BJ (cell line): ENCODE measurements at places on chromosomes 1 and 21.

- DNase-seq: no peak
Observed at GRCh38 chr1:156682166-156682890, 5.1 kb upstream of the NES start.

DNA sequence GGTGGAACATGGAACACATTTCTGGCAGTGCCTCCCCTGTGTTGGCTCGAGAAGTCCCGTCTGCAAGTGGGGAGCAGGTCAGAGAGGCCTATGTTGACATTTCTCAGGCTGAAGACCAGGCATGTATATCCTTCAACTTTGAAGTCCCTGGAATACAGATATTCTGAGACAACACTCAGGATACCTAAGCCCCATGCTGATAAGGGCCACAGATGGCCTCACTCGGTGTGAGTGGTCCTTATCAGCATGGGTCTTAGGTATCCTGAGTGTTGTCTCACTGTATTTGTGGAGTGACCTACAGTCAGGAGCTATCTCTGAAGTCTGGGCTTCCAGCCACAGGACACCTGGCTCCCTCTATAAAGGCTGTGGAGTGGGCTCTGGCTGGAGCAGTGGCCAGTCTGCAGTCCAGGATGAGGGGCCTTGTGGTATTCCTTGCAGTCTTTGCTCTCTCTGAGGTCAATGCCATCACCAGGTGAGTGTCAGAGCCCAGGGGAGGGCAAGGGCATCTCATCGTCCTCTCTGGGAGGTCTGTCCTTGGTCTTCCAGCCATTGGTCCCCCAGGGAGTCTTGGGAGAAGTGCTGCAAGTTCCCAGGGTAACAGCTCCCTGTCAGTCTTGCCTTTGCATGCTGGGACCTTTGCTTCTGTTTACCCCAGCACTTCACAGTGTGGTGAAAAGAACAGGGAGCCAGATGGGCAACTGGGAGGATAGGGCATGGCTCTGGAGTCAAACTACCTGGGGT lies 29.6 kb downstream of the PROK1 start:
- no peak for DNase-seq

DNA sequence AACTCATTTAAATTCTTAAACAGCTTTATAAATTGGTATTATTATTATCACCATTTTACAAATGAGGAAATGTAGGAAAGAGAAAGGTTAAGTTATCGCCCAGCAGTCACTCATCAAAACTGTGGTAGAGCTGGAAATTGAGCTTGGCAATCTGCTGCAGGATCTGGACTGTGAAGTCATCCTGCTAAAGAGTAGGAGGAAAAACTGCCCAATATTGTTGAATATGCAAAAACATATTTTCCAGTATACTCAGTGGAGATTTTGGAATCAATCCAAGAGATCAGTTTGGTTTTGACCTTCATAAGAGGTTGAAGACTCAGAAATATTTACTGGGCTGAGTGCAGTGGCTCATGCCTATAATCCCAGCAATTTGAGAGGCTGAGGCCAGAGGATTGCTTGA lies 16.9 kb upstream of the RC3H1 start:
- DNase-seq: no peak

DNA sequence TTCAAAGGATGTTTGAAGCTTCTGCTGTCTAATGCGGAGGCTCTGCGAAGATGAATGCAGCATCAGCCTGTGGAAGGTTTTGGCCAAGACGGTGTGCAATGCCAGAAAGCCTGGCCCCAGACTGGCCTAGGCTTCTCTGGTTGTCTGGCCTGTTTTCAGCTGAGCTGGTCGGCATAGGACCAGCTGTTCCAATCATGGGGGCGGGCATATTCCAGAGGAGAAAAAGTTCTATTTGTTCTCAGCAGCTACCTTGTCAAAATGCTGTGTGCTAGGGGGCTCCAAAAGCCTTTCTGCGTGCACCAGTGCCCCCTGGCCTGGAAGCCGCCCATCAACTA lies 57.6 kb downstream of the TGFB2 start:
- DNase-seq: no peak

DNA sequence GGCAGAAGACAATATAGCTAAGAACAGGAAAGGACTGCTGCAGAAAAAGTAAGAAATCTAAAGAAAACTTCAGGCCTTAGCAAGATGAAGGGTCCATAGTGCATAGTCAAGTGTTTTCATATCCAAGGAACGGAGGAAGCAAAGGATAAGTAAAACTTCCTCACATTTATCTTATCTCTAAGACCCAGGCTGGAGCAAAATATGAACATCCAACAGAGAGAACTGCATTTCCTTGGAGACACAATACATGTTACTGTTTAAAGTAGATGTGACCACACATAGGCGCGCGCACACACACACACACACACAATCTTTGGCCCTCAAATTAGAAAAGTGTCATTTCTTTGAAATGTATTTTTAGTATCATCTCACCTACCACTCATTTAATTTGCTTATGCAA lies 66.7 kb downstream of the TTLL7 start:
- no peak for DNase-seq

DNA sequence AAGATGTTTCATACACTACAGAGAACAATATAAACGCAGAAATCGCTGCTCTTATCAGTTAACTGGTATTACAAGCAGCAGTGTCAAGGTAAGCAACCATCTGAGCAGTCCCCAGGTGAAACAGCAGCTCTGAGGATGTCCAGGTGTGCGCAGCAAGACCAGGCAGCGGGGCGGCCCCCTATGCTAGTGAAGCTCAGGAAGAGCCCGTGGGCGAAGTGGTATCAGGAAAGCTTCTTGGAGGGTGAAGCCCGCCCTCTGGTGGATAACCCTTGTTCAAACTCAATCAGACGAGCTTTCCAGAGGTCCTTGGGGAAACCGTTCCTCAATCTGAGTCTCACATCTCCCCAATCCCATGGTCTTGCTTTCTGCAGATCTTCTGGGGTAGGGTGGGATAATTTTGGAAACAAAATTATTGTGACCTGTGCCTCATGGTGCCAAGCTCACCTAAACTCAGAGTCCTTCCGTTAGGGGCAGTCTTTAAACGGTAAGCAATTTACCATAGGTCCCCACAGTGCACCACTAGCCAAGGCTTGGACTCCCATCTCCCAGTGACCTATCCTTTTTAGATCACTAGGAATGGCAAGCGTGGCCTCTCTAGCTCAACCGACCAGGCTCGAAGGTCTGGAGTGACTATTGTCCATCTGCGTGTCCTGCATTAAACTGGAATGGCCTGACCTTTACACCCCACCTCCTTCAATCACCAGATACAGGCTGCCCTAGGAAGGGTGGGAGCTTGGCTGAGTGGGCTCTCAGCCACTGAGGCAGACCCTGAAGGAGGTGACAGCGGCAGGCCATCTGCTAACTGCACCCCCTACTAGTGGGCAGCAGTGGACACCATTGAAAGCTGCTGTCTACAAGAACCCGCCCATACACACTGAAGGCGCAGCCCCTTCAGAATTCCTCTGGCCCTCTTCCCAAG lies 13.6 kb upstream of the FAM110D start:
- no peak for DNase-seq
